GM19239 (cell line): ENCODE measurements at places on chromosomes 3 and 15.

- DNase-seq: no peak
These were observed 28.9 kb downstream of the TLNRD1 start for GRCh38 chr15:81029414-81030300.

DNA sequence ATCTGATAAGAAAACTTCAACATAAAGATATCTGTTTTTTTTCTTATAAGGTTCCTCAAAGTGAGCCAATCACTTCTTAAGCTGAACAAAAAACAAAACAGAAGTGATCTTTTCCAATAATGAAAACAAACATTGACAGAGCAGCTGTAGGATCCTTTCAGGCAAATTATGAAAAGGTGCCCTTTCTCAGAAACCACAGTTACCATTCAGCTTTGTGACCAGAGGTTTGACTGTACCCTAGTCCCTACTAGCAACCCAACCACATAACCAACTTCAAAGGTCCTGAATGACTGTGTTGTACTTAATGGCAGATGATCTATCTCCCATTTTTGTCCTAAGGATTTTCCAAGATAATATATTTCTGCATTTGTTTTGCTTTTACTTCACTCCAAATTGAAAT, 39.4 kb upstream of the CCR2 start:
- peak; percentile 31 for DNase-seq

- no peak for DNase-seq
These were observed 600.3 kb upstream of the TGFBR2 start for GRCh38 chr3:30006111-30006510.

DNA sequence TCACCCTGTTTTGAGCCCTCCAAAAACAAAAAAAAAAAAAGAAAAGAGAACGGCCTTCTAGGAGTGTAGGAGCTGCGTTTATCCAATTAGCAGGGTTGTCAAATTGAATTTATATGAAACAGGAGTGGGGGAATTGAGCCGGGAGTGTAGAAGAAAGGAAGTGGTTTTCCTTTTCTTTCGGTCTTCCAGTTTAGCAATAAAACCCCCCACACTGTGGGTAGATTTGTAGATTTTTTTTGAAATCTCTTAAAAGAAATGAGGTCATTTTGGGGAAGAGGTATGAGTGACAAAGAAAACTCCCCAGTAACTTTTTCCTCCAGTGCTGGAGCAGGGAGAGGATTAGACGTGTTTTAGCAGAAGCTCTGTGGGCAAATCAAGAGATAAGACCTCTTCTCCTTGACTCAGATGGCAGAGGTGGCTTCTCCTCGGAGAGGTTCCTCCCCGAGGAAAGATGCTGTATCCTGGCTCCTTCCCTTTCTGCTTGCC, 30.8 kb downstream of the BOC start:
- no peak for DNase-seq

GRCh38 chr3:186825294-186825821, 17.2 kb upstream of the ADIPOQ start:
- DNase-seq: no peak

DNA sequence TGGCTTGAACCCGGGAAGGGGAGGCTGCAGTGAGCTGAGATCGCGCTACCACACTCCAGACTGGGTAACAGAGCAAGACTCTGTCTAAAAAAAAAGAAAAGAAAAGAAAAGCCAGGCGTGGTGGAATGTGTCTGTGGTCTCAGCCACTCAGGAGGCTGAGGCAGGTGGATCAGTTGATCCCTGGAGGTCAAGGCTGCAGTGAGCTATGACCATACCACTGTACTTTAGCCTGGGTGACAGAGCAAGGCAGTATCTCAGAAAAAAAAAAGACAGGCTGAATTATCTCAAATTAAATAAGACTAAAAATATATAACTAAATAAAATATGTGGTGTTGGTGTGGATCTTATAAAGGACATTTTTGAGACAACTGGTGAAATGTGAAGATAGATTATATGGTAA, 20.6 kb downstream of the SMARCC1 start:
- DNase-seq: no peak

GRCh38 chr15:92158426-92158825, 235.3 kb upstream of the ST8SIA2 start:
- no peak for DNase-seq

DNA sequence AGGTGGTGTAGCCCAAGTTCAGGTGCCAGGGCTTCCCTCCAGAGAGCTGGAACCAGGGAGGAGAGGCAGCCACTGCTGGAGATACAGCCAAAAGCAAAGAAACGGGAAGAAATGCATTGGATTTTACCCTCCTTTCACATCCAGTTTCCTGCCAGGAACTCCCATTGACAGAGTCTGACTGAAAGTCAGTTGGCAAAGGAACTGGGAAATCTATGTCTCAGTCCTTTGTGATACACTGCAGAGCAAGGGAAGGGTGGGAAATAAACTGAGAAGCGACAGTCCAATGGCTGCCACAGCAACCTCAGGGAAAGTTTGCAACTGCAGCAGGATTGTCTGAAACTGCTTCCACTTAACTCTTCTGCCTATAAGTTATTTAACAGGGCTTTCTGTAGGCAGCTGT, 142.6 kb downstream of the SATB1 start:
- DNase-seq: no peak

DNA sequence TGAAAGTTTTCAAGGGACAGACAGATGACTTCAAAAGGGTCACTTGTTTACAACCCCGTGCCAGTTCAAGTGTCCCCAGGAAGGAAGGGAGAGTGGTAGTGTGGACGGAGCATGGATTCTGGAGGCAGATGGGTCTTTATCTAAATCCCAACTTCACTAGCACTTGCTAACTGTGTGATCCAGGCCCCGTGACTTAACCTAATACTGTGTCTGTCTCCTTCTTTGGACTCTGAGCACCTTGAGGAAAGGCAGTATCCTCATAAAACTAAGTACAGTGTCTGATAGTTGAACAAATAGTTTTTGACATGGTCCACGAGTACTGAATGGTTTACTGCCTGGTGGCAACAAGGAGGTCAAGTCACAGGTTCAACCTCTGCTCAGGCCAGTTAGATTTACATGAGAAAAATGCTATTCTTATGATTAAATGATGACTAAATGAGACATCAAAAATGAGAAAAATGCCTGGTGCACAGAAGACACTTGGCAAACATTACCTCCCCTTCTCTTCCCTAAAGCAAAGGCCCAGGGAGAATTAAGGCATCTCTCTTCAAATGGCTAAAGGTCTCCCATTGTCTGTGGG, 48.9 kb downstream of the ABCC5 start:
- DNase-seq: no peak

DNA sequence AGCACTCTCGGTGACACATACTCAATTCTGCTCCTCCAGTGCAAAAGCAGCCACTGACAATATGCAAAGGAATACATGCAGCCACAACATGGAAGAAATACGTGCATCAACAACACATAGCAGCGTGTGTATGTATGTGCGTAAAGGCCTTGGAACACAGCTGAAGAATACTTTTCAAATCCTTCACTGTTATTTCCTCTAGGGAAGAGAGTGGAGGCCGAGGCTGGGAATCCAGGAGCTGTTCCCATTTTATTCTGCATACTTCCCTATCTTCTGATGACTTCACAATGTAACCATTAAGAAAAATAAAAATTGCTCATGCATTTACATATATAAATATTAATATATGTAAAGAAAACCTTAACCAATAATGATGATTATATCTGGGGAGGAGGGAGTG, 36.6 kb upstream of the MGLL start:
- no peak for DNase-seq

DNA sequence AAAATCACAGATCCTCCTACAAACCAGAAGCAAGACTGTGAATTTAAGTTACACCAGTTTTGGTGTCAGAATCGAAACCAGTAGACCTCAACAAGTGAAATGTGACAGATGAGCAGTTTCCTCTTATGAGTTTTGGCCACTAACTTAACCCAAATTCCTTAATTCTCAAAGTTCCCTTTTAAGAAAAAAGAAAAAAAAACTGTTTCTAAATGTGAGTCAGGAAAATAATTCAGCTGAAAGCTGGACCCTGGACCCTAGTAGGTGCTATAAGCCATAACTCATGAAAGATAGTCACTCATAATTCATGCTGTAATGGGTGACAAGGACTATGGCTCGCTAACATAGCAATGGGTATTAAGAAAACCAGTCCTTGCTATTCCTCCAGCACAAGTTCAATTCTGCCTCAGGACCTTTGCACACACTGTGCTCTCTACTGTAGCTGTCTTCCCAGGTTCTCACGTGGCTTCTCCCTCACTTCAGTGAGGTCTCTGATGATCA, 9.0 kb upstream of the THRB start:
- no peak for DNase-seq
